ENCODE measurements at places on chromosomes 12 and 14.

- no peak for DNase-seq
Observed at GRCh38 chr14:68639000-68639757, 153.7 kb downstream of the ZFP36L1 start.

- no peak for DNase-seq
Observed at GRCh38 chr12:71567537-71567936, 96.1 kb downstream of the ZFC3H1 start.

DNA sequence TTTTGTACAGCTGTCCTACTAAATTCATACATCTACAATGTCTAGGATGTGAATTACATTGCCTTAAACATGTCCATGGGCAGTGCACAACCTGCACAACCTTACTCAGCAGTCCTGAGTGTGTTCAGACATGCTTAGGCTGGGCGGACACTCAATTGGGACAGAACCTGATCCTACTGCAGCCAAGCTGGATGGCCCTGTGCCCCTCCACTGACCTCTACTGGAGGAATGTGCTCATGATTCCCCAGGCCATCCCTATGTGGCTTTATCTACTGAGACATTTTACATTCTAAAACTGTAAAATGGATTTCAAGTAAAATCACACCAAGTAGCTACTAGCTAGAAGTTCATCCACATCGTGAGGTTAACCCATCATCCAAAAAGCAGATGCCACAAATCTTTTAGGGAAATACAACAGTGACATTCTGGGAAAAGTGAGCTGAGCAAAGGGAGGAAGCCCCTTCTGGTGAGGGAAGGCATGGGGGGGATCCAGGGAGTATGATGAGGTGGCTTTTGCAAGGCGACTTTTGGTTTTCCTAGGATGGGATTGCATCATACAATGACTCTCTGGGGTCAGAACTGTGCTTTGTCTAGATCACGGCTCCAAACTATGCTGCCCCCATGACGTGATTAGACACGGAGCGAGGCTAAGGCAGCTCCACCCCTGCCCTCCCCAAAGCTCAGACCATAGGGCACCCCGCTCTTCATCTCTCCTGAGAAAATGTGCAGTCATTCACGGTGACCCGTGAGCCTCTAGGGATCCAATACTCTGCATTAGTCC is 911.7 kb upstream of the TMEM132C start:
- no peak for DNase-seq

GRCh38 chr12:86530996-86531655 is 274.9 kb upstream of the MGAT4C start:
- no peak for DNase-seq

DNA sequence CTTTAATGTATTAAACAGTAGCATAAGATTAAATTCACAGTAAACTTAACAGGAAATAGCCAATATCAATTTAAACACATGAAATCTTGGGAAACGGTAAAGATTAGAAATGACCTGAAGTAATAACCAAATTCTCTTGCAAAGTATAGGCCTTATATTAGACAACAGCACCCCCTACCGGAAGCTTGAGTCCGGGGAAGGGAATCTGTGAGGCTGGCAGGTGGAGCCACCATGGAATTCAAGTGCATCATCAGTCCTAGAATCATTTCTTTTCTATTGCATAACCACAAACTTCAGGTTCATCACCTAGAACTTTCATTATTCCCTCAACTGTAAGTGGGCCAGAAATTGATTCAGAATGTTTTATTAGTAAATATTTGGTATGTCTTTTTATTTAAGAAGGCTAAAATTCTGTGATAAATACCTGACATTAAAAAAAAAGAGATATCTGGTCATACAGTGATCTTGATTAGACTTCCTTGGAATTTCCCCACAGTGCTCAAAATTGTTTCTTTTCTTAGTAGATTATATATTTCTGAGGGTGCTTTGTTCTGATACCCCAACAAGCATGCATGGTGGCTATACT is 48.6 kb downstream of the AP5M1 start:
- peak; percentile 8 for DNase-seq

GRCh38 chr12:2439332-2440100 is 355.3 kb upstream of the FKBP4 start:
- no peak for DNase-seq

GRCh38 chr12:62833634-62834033 is 101.3 kb downstream of the PPM1H start:
- no peak for DNase-seq

DNA sequence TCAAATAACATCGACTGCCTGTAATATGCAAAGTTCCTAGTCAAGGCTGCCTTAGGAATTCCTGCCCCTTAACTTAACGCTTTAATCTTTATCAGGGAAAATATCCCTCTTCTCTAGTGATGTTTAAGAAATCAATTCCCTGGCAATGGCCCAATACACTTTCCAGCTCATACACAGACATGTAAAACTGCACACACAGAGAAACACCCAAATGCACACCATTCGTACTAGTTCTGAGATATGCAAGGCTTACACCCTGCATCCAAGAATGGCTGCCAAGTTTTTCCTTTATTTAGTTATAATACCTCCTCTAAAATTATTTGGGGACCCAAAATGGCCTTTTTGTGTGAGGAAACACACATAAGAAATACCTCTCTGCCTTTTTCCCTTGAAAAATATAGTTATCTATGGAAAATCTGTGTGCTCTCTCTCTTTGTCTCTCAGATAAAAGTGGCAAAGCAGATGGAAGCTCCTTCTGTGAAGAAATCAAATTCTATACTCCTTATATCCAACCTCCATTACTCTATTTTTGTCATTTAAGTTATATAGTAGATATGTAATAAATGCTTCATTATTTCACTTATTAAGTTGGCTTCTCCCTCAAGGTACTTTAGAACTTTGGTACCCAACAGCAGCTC is 120.0 kb upstream of the MDM1 start:
- no peak for DNase-seq

DNA sequence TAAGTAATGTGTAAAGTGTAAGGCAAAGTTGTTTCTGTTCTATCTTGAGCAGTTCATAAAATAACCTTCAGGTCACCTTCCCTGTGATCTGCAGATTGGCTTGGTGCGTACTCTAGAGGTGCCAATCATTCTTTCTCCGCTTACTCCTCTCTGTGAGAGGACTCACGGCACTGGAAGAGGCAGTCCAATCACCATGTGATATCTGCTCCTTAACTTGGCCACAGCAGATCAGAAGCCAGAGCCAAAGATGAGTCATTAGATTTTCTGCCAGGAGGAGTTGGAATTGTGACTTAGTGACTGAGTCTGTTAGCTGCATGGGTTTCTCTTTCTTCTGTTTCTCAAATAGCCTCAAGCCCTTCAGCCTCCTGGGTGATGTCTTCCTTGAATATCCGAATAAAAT is 165.5 kb downstream of the SLC41A2 start:
- DNase-seq, result no peak

DNA sequence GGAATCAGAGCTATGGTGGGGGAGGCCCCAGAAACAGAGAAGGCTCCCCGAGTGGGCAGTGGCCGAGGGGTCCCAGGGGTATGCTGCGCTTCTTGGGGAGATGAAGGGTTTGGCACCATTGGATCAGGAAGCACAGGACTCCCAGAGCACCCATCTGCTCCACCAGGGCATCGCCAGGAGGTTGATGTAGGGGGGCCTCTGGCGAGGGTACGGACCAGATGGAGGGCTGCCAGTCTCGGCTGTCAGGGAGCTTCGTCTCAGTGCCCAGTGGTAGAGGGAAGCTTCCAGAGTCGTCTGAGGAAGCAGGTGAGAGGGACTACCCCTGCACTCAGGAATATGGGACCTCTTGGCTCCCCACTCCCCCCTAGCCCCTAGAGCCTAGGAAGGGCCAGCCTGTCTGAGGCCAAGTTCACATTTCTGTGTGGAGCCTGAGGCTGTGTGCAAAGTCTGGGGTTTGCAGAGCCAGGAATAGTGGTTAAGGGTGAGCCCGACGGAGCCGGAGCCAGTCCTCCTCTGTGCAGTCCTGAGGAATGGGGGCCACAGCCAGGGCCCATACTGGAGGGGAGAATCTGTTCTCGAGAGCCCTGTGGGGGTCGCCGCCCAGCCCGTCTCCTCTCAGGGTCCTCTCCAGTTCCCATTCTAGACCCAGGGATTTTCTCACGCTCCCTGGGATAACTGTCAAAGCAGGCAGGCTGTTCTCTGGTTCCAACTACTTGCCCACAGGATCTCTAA is 10.2 kb downstream of the SLC48A1 start:
- DNase-seq, result no peak

DNA sequence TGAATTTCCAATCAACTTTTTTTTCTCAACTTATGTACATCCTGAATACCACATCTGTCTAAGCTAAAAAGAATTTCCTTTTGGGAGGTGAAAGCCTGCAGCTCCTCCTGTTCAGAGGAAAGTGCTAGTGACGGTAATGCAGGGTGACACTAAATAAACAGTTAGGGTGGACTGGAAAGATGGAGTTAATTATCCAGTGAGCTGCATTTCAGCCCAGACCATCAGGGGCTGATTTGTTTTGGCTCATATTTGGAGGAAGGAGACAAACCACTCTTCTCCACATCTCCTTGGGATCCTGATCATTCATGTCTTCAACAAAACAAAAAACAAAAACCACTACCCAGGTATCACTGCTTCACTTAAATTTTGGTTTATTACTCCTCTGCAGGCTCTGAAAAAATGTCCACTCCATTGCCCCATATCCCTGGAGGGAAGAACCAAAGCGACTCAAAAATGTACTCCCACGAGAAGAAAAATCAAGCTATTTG is 5.1 kb upstream of the SIX1 start:
- no peak for DNase-seq

Measured in stimulated activated CD8-positive, alpha-beta memory T cell treated with anti-CD3 and anti-CD28 coated beads, Interleukin-7, amount 100 ng/mL, for 48 hours (primary cell).